DMS79 treated with DMSO at 0.1 percent for 48 hours (cell line): ENCODE measurements at places on chromosomes 5 and 9.

GRCh38 chr5:37110135-37110534 is 139.0 kb downstream of the CPLANE1 start:
- DNase-seq: no peak

- no peak for DNase-seq
Measured at GRCh38 chr5:1983919-1984695, 101.4 kb upstream of the IRX4 start.

- DNase-seq: no peak
Measured at GRCh38 chr9:112384690-112385089, 4.8 kb downstream of the HSDL2 start.

DNA sequence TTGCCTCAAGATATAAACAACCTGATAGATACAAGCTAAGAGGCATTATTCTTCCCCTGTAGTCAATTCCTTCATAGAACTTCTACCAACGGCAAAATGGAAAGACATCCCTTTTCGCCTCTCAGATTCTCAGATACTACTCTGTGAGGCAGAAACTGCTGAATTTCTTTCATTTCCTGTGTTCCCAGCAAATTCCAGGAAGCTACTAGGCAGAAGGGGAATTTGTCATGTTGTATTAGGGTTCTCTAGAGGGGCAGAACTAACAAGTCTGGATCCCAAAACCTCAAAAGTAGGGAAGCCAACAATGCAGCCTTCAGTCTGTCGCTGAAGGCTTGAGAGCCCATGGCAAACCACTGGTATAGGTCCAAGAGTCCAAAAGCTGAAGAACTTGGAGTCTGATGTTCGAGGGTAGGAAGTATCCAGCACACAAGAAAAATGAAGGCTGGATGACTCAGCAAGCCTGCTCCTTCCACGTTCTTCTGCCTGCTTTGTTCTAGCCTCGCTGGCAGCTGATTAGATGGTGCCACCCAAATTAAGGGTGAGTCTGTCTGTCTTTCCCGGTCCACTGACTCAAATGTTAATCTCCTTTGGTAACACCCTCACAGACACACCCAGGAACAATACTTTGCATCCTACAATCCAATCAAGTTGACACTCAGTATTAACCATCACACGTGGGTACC is 15.2 kb downstream of the RNF180 start:
- DNase-seq: no peak

GRCh38 chr9:114285166-114285867 is 37.6 kb upstream of the ORM1 start:
- DNase-seq: no peak

DNA sequence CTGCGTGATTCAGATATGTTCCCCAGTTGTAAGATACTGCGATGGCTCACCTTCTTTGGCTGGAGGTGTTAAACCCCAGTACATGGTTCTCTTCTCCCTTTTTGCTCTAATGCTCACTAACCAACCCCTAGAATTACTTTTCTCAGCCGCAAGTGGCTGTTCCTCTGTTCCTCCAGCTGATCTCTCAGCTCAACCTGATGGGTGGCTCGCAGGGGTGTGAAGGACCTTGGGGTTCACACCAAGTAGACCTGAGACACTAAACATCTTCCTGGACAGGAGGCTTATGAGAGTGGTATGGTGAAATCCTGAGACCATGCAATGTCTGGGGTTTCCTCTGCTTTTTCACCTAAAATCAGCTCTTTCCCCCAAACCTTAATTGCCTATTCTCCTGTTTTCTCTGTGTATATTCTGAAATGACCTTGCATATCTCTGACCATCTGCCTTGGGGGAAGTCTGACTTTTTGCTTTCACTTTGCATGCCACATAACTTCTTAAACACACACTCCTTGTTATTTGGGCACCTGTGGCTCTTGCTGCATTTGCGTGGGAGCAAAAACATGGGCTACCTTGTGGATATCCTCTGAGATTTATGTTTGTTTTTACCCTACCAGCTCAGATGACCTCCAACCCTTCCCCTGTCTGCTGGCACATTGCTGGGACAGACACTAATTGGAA is 15.9 kb upstream of the IFNA14 start:
- no peak for DNase-seq
